CD4-positive, alpha-beta T cell treated with Interleukin-17A for 1 hour (primary cell): ENCODE measurements at places on chromosomes 6 and 20.
A peak's percentile ranks its signal among the peaks of the same experiment; 100 is the strongest.

DNA sequence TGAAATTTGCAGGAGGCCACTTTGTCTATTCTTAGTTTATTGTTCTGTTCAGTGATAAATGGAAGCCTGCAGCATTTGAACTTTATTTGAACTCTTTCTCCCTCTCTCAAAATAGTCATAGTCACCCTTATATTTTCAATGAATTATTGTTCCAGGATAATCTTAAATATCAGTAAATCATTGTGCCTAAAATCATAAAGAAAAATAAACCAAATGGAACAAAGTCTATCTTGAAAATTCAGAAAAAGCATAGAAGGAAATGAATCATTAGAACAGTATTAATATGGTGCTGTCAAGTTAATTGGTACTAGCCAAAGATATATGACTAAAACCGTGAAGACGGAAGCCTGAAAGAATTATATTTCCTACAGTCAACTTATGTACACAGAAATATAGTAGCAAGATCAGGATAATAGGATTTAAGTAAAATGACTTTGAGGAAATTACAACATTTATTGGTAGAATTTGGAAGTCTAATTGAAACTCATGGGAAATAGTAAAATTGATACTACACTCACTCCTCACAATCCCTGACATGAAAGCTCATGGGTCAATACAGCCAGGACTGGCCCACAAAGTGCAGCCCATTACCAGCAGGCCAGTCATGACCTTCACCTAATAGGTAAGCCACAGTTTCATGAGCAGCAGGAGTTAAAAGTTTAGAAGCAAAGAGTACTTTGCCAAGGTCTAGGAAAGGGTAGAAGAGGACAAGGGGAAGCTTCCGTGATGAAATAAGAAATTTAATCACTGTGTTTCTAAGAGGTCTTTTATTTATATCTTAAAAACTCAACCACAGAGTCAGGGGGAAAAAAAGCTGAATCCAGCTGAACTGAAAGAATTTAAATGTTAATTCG lies 119.9 kb upstream of the ENPP5 start:
- DNase-seq: no peak

- peak; percentile 16 for DNase-seq
Observed at GRCh38 chr6:97215157-97215769, 67.8 kb downstream of the MMS22L start.

GRCh38 chr6:64782877-64783276 lies 924.1 kb downstream of the EYS start:
- DNase-seq: no peak

- DNase-seq: no peak
Observed at GRCh38 chr6:90893400-90893799, 306.5 kb upstream of the MAP3K7 start.

DNA sequence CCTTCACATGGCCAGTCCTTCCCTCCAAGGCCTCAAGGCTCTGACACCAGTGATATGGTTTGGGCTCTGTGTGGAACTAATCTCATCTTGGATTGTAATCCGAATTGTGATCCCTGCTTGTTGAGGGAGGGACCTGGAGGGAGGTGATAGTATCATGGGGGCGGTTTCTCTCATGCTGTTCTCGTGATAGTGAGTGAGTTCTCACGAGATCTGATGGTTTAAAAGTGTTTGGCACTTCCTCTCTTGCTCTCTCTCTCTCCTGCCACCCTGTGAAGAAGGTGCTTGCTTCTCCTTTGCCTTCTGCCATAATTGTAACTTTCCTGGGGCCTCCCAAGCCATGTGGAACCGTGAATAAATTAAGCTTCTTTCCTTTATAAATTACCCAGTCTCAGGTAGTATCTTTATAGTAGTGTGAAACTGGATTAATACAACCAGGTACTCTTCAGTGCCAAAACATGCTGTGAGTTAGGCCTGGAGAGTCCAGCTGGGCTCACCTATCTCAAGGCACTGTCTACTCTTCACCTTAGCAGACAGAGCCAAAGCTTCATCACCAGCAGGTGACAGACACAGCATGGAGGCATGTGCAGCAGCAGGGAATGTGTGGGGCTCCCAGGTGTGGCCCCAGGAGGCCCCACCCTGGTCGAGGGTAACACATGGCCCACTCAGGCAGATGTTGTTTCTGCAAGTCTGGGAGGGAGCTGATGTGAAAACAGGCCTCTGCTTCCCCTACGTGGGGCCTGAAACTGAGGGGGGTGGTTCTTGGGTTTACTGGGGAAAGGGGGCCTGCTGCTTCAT lies 97.5 kb upstream of the CDYL start:
- no peak for DNase-seq

DNA sequence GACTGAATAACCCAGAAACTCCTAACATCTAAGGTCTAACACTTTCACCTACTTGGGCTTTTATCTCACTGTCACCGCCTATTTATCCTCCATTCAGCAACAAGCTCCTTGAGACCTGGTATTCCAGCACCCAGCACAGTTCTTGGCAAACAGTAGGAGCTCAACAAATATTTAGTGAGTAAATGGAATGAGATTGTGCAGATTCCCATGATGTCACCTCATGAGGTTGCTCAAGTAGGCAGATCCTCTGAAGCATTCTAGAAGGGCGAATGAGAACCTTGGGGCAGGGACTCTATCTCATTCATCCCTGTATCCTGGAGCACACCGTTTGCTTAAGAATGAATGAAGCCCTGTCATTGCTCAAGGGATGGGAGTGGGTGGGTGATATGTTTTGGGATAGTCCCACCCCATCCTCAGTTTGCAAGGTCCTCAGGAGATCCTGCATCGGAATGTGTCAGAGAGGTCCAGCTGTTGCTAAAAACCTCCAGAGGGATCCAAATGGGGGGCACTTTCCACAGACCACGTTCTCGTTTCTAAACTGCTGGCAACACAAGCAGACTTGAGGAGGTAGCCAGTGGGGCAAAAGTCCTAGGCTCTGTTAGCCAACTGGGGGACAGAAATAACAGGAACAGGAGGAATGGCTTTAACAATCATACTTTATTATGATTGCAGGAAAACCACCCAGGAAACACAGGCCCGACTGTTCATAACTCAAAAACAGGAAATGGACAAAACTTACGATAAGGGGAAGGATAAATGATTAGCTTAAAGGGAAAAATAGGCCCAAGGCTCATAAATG lies 42.0 kb downstream of the EDN1 start:
- no peak for DNase-seq

GRCh38 chr6:36963451-36964290 lies 9.1 kb downstream of the PI16 start:
- peak; percentile 68 for DNase-seq

DNA sequence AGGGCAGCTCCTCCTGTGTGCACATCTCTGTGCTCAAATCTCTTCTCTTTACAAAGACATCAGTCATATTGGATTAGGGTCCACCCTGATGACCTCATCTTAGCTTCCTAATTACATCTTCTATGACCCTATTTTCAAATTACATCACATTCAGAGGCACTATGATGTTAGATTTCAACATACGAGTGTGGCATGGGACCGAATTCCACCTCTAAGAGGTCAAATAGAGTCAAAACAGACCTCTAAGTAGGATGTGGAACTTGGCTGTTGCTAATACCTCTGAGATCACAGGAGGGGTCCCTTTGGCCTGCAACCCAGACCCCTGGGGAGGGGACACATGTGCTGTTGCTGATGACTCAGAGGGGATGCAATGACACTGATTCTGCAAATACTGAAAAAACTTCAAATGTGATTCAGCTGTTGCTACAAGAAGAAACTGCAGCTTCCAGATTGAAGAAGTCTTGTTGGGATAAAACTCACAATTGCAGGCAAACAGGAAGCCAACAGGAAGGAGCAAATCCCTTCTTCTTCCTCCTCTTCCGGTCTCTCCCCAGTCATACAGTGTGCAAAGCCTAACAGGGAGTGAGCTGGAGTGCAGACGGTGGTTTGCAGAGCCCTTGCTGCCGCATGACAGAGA lies 216.2 kb downstream of the MYLK4 start:
- no peak for DNase-seq

GRCh38 chr6:67640484-67640883 lies 994.6 kb upstream of the ADGRB3 start:
- no peak for DNase-seq

- DNase-seq: no peak
Observed at GRCh38 chr6:44054721-44055559, 72.3 kb downstream of the MRPL14 start.

GRCh38 chr6:34082864-34083626 lies 62.8 kb downstream of the GRM4 start:
- no peak for DNase-seq

GRCh38 chr20:14189794-14190402 lies 147.5 kb downstream of the FLRT3 start:
- no peak for DNase-seq

DNA sequence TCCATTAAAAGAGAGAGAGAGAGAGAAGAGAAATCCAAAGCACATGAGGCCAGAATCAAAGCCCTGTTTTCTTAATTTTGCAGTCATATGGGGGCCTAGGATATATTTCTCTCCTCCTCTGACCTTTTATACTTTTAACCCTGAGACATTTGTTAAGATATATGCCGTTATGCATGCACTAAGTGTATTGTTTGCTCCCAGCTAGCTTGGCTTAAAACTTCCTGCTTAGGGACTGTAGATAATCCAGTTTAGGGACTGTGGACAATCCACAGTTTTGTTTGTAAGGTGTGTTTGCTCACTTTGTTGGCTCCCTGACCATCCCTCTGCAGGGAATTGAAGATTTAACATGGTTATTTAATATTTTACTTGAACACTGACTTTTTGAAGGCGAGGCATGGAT lies 166.3 kb upstream of the TSHZ2 start:
- DNase-seq: no peak

- DNase-seq: no peak
Observed at GRCh38 chr6:1423578-1423977, 34.2 kb downstream of the FOXF2 start.

GRCh38 chr20:46458866-46459750 lies 52.7 kb upstream of the ELMO2 start:
- no peak for DNase-seq

GRCh38 chr20:4633780-4634179 lies 87.9 kb upstream of the PRND start:
- no peak for DNase-seq

DNA sequence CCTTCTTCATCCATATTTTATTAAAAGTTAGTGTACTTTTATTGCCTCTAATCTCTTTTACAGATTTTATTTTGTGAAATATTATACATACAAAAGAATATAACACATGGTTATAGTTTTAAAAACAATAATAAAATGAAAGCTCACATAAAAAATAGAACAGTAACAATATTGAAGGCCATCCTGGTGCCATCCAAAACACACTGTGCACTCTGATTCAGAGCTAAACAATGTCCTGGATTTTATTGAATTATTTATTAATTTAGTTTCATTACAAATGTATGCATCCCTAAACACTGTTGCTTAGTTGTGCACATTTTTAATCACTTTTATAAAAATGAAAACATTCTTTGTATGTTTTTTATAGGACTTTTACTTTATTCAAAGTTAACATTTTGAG lies 32.9 kb downstream of the RNF217 start:
- no peak for DNase-seq

DNA sequence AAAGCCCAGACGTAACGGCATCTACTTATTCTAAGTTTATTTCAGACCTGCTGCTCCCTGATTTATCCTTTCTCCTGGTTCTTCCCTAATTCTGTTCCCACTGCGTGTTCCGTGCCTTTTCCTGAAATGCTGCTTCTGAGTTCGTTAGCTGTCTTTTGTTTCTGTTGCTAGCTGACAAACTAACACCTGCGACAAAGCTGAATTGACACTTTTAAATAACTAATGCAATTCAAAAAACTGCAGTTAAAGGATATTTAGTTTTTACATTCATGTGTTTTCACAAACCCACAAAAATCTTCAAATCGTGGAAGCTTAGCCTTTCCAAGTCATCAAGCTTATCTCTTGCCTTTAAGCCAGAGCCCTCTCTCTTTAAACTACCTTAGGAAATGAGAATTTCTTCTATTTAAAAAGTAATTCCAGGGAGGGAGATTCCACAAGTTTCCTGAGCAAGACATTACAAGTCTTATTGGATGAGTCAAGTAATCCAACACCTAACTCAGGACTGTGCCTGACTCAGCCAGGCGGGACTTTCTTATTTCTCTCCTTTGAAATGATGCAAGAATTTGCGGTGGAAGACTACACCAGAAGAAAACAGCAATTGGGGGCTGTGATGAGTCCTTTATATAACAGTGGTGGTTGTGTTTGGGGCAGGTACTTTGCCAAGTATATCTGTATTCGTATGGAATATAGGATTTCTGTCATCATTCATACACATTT lies 6.3 kb downstream of the ADTRP start:
- DNase-seq: no peak

DNA sequence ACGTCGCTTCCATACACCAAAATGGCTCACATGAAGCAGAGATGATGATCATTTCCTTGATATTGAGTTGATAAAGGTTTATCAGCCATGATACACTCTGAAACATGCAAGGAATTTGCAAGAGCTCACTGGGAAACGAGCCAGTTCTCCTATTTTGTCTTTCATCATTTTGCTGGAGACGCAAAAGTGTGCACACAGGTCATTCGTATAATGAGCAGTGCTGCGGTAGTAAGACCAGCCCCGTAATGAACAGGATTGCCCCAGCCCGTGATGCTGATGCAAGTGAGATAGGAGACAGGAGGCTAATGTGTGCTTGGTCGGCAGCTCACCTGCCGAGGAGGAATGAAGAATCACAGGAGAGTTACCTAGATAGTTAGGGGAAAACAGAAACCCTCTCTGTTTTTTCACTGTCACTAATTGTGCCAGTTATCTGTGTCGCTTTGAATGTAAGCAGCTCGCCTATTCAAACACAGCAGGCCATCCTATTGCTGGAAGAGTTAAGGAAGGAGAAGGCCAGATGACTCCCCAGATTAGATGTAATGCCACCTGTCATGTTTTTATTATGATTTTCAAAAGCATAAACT lies 391.8 kb downstream of the SAMD5 start:
- no peak for DNase-seq

GRCh38 chr6:121794630-121795029 lies 359.2 kb downstream of the GJA1 start:
- no peak for DNase-seq

- no peak for DNase-seq
Observed at GRCh38 chr6:5695260-5696245, 311.2 kb downstream of the NRN1 start.

GRCh38 chr6:11615214-11615602 lies 77.7 kb downstream of the TMEM170B start:
- no peak for DNase-seq

- DNase-seq: no peak
Observed at GRCh38 chr6:28407401-28407800, 7.9 kb upstream of the ZSCAN12 start.

GRCh38 chr6:32047855-32048766 lies 9.9 kb downstream of the CYP21A2 start:
- DNase-seq: peak; percentile 63

GRCh38 chr20:11965602-11966001 lies 47.9 kb downstream of the BTBD3 start:
- no peak for DNase-seq

- DNase-seq: no peak
Observed at GRCh38 chr6:137754866-137755265, 112.2 kb upstream of the TNFAIP3 start.

DNA sequence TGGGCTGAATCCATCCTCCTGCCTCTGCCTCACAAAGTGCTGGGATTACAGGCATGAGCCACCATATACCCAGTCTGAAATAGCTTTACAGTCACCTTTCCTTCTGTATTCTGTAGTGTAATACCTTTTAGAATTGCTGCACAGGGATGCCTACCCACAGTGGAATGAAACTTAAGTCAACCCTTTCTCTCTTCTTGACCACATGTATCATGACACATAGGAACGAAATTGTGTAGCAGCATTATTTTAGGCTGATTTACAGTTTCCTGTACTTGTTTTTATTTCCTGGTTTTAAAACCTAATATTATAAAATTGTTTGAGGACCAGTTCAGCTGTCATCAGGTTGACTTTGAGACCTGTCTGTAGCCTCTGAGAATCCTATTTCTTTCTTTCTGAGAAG lies 297.8 kb downstream of the ZFAND3 start:
- DNase-seq: no peak
